ENCODE measurements at places on chromosomes 16 and 17.

DNA sequence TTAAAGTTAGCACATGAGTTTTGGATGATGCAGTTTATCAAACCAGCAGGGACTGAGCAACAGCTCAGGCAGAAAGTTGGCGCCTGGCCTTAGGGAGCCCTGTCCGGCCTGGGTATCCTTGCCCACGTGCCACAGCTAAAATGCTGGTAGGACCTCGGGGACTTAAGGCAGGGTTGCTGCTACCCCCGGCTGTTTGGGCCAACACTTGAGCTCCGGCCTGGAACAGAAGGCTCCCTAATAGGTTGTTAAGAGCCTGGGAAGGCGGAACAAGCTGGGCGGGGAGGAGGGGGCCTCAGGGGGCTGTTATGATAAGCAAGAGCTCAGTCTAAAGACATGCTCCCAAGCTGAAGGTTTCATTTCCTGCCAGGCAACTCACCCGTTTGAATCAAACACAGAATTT is 39.7 kb downstream of the CUEDC1 start:
- no peak for DNase-seq

GRCh38 chr17:29905086-29905878 is 24.7 kb downstream of the SSH2 start:
- DNase-seq: no peak

DNA sequence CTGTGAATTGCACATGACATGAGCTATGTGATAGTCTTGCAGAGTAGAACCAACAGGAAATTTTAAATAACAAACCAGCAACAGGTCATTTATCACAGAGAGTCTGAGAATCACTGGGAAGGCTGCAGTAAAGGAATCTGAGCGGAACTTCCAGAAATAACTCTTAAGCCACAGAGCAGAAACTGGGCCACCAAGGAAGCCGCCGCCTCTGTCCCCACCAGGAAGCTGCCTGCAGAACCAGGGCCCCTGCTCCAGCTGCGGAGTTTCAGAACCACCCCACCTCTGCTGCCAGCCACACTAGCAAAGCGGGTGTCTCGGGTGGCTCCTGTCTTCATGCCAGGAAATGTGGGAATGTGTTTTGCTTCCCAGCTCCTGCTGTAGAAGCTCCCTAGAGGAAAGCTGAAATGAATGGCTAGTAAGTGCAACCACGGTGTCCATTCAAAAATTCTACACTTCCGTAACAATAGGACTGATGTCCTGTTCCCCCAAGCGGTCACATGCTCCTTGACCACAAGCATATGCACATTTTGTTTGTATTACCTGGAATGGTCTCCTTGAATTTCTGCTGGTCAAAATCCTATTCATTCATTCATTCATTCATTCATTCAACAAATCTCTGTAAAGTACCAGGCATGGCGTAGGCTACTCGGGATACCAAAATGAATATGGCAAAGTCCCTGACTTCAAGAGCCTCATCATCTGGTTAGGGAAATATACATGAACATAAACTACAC is 7.7 kb upstream of the ITPRIPL2 start:
- no peak for DNase-seq

DNA sequence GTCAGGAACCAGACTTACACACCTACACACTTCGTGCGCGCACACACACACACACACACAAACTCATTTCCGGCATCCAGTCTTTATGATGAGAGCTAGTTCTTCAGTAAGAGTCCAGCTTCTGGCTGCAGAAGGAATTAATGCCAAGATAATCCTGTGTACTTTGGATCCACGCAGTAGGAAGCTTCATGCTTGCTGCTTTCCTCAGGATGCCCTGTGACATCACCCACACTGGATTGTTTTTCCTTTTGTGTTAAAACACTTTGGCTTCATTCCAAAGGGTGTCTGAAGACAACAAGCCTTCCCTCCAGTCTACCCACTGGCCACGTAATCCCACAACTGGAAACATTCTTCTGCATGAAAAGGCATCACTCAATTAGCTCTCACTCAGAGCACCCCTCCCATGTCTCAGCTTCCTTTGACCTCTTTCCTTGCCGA is 35.4 kb downstream of the KCNJ16 start:
- no peak for DNase-seq

DNA sequence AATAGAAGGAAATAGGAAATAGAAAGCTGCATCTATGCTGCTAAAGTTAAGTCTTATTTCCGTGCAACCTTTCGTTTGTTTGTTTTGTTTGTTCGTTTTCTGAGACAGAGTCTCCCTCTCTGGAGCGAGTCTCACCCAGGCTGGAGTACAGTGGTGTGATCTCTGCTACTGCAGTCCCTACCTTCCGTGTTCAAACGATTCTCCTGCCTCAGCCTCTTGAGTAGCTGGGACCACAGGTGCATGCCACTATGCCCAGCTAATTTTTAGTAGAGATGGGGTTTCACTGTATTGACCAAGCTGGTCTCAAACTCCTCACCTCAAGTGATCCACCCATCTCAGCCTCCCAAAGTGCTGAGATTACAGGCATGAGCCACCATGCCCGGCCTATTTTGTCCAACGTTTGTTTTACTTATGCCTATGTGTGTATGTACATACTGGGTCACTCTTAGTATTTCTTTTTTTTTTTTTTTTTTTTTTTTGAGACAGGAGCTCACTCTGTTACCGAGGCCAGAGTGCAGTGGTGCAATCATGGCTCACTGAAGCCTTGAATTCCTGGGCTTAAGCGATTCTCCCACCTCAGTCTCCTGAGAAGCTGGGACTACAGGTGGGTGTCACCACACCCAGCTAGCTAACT is 16.8 kb downstream of the BMERB1 start:
- DNase-seq: no peak

Measured in anterior cingulate cortex (tissue), 58 donors.